ENCODE measurements at places on chromosomes 4 and X.

- DNase-seq = no peak
Measured at GRCh38 chr4:163556177-163556576, 61.7 kb downstream of the TMA16 start.

DNA sequence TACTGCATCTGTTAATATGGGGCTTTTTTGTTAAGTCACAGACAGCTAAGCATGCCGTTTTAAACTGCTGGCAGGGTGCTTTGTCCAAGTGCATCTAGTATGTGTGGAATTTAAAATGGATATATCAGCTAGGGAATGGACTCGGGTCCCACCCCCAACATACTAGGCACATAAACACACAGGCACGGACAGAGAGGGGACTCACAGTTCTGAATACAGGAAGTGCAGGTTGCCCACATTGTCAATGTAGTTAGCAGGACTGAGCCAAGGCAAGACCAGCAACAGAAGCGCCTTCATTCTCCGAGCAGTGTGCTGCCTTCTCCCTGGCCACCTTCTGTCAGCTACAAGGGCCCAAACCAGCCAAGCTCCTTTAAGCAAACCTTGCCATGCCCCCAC lies 33.6 kb downstream of the LNX1 start:
- DNase-seq = no peak

DNA sequence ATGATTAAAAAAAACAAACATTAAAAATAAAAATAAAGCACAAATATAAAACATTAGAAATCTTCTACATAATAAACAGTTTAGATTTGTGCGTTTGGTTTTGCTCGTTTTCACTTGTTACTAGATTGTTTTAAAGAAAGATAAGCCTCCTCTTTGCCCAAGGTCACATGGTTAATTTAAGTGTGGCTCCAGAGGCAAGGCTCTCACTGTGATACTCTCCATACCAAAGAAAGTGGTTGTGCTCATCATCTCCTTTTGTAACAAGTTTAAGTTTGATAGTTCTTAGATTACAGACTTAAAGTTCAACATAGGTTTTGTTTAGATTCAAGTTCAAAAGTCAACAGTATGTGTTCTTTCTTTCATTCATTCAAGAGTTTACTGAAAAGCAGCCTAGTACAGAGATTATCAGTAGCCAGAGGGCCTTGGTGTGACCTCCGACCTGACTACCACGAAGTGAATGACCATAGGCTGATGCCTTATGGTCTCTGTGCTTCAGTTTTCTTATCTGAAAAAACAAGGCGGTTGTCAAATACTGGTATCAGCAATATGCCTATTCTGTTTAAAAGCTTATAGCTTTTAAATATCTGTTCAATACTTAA lies 133.2 kb downstream of the ZAR1 start:
- no peak for DNase-seq

GRCh38 chr4:67899096-67899495 lies 15.3 kb upstream of the TMPRSS11D start:
- DNase-seq = no peak

DNA sequence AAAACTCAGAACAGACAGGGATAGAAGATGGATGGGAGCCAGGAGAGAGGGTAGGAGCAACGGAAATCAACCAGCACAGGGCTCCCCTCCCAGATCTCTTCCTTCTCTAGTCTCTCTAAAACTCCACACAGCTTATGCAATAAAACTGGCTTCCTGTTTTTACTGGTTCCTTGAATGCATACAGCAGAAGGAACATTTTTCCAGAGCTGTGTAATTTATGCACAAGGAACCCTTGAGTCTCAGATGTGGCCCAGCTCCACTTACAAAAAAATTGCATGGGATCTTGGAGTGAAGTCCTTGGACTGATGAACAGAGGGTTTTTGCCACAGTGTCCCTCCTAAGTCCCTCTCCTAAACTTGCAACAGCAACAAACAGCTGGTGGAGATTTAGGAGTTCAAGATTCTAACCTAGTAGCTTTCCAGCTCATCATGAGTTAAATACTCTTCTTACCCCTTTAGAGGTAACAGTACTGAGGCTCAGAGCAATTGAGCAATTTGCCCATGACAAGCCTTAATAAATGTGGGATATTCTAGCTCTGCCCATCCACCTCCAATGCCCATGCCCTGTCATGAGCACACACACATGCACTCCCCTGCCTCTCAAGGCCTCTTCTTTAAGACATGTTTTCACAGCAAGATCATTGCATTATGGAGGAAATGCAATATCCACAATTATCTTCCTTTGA lies 18.4 kb upstream of the CC2D2A start:
- no peak for DNase-seq

GRCh38 chr4:140463614-140464013 lies 34.5 kb downstream of the MGAT4D start:
- DNase-seq = no peak

DNA sequence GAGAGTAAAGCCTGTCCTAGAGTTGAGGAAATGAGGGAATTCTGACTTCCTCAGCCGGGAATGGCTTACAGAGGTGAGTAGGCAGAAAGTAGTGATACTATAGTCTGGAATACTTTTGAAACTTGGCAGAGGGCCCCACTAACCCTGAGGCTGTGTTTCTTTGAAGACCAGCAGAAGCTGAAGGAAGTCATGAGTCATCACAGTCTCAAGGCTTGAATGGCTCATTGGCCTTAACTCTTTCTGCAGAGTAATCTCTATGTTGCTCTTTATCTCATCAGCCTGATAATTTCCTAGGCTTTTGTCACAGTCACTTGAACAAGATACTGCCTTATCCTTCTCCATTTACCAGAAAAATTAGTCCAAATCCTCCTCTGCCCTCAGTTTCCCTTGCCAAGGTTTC lies 80.8 kb downstream of the ANKRD50 start:
- DNase-seq = no peak

GRCh38 chrX:106783716-106784115 lies 18.8 kb upstream of the TBC1D8B start:
- no peak for DNase-seq

- no peak for DNase-seq
Measured at GRCh38 chrX:133054761-133055405, 42.0 kb downstream of the USP26 start.

GRCh38 chr4:4668355-4669210 lies 126.7 kb upstream of the STX18 start:
- DNase-seq = no peak

- no peak for DNase-seq
Measured at GRCh38 chr4:71847300-71847699, 63.4 kb upstream of the GC start.

DNA sequence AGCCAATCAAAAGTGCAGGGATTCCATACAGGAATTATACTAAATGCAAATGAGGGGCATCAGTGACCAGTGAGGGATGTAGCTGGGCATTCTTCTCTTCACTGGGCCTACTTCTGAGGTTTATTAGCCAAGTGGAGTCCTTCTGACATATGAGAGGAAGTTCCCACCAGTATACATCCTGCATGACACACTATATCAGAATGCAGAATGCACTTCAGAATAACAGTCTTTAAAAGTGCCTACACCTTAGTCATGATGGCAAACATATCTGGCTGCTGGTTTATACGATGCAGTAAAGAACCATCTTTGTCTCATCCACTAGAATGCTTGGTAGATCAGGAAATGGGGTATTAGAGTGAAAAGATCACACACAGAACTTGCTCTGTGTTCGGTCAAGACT lies 180.3 kb upstream of the PPARGC1A start:
- no peak for DNase-seq

DNA sequence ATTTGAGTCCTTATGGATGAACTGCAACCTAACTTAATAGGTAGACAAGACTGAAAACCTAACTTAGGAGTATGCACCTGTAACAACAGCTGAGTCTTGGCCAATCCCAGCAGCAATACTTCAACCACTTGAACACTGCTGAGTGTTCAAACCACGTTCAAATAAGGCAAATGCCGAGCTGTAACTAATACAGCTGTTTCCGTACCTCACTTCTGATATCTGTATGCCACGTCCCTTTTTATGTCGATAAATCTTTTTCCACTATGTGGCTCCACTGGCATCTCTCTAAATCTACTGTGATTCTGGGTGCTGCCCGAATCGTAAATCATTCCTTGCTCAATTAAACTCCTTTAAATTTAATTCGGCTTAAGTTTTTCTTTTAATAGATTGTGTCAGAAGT lies 459.7 kb downstream of the INPP4B start:
- no peak for DNase-seq

DNA sequence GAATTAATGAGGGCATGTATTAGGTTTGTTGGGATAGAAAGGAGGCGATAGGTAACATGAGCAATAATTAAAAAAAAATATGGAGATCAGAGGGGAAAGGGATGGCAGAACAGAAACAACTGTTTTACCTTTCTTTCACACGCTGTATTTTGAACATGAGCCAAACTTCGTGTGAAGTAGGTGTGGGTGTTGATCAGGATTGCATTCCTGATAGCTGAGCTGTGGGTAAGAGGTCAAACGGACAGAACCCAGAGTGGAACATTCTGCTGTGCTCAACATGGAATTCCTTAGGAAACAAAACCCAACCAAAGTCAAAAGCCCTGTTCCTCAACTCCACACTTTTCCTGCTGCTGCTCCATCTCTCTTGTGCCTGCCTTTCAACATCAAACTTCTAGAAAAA lies 162.5 kb upstream of the CASK start:
- DNase-seq = no peak

DNA sequence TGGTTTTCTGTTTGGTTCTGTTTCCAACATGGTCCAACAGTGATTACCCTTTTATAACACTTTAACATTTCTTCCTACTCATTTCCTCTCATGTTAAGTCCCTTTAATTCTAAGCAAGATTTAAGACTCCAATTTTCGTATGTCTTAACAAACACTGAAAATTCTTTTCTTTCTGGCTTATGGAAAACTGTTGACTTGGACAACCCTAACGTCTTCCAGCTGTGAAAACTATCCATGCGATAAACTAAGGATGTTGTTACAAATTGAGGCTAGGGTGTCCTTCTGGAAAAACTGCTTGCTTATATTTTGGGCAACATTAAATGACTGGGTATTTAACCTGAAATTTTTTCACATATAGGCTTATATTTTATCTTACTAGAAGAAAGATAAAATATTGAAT lies 33.9 kb upstream of the RTL3 start:
- DNase-seq = no peak

DNA sequence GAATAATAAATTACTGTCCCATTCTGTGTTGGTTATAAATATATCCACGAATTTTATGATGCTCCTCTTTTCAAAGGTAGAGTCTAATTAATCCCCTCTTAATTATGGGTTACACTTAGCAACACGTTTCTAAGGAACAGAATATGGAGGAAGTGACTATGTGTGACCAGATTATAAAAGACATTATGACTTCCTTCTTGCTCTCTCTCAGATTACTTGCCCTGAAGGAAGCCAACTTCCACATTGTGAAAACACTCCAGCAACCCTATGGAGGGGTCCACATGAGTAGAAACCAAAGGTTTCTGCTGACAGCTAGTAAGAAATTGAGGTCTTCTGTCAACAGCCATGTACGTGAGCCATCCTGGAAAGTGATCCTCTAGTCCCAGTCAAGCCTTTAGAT lies 59.3 kb downstream of the WDFY3 start:
- DNase-seq = no peak

- no peak for DNase-seq
Measured at GRCh38 chr4:141731481-141731880, 95.1 kb downstream of the IL15 start.

DNA sequence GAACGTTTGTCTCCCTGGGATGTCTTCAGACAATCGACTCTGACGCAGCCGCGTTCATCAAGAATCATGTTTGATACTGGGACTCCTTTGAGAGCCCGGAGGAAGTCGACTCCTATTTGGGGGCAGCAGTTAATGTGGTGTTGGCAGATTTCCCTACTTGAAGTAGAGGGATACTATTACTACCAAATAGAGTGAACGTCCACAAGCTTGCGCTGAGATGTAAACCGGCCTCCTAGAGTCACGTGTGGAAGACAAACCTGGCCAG lies 18.7 kb downstream of the PIGG start:
- DNase-seq = no peak

DNA sequence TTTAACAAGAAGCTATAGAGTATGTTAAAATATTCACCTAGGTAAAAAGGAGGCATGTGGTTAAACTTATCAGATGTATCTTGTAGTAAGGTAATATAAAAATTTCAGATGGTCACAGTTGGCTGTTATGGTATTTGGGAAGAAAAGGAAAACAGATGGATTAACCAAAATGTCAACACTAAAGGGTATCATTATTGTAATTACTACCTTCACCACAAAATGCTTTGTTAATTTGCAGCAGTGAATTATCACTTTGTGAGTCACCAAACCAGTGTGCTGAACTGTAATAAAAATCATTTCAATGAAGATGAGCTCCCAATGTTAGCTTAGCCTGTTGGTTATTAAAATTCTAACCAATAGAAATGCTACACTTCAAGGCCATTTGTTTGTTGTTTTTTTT lies 233.9 kb downstream of the RPA4 start:
- DNase-seq = no peak

DNA sequence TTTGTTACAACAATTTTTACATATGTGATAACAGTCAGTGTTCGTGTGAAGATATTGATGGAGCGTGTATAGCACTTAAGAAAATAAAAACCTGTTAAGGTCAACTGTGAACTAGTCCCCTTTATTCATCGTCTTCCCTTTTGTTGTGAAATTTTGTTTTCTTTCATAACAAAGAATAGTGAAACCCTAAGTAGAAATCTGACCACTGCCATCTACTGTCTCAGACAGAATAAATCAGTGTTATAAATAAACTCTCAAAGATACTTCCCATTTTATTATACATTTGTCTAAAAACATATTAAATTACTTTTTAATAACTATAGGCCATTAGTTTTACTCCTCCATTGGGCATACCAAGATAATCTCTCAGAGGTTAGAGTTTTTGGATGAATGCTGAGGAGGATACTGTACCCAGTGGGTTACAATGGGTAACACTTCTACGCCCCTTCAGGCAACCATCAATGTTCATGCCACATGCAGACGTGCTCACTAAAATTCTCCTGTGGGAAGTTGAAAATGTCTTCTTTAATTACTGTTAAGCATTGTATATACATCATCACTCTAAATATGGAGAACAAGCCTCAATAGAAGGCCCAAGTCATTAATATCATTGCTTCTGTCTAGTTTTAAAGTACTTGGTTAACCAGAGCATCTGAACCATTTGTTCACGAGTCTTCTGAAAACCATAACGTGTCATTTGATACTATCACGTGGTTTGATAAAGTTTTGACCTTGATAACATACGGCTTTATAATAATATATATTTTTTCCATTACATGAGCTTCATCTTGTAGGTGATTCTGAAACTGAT lies 171.2 kb downstream of the TMA16 start:
- DNase-seq = no peak

DNA sequence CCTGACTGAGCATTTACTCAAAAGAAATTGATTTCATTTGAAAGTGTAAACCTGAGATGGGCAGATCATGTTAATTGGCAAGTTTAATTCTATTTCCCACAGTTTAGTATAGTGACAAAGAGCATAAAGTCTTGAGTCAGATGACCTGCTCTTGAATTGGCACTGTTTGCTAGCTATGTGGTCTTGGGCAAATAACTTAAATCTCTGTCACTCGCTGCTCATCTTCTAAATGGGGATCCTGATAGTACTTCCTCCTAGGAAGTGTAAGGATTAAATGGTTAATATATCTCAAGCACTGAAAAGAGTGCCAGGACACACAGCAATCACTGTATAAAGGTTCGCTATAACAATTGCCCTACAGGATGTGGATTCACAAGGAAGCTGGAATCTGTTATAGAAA lies 242.8 kb upstream of the JADE1 start:
- no peak for DNase-seq
